Sigmoid colon (tissue), 7 donors: ENCODE measurements at places on chromosomes 12 and 14.

DNA sequence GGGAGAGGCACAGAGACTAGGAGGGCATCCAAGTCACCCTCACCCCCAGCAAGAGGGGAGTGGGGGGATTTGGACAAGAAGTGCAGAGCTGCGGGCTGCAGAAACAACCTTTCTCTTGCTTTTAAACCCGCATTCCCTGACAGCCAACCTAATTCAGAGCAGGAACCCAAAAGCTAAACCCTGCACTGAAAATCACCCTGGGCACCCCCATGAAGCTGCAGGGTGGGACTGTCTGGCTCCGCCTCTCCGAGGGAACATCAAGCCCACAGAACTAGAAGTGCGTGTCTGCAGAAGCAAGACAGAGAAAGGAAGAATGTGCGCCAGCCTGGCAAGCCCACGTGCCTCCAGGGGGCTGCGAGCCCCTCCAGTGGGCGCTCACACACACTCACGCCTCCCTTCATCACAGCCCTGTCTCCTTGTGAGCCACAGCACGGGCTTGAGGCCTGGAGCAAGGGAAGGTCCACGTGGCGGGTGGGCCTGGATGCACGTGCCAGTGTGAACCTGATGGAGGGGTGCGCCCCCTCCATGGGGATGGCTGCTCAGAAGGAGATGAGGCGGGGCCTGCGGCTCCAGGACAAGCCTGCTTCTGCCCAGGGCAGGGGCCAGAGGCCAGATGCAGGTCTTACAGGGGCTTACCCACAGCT, 27.8 kb upstream of the PNMA1 start:
- DNase-seq = peak; percentile 70

- no peak for DNase-seq
Measured at GRCh38 chr12:110574044-110574443, 9.1 kb downstream of the PPTC7 start.

DNA sequence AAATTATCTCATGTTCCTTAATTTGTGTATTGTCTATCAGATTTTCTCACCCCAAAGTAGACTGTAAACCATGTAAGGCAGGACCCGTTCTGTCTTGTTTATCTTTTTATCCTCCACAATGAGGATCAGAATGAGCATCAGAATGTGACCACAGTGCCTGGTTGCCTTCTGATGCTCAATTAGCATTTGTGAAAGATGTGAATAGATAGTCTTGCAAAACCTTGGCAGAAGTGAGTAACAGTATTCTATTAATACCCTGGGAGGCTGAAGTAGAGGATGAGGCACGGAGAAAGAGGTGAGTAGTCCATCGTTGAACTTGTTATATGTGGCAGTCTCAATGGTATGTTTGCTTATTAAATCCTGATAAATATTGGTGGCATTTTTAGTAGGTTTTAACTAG, 781.4 kb downstream of the NRXN3 start:
- no peak for DNase-seq

GRCh38 chr12:49026678-49027480, 8.3 kb upstream of the PRKAG1 start:
- no peak for DNase-seq

GRCh38 chr12:102551186-102551585, 70.8 kb upstream of the IGF1 start:
- no peak for DNase-seq
